ENCODE measurements at places on chromosomes 7 and 10.

- DNase-seq = no peak
Measured at GRCh38 chr7:2824026-2824677, 20.0 kb downstream of the GNA12 start.

DNA sequence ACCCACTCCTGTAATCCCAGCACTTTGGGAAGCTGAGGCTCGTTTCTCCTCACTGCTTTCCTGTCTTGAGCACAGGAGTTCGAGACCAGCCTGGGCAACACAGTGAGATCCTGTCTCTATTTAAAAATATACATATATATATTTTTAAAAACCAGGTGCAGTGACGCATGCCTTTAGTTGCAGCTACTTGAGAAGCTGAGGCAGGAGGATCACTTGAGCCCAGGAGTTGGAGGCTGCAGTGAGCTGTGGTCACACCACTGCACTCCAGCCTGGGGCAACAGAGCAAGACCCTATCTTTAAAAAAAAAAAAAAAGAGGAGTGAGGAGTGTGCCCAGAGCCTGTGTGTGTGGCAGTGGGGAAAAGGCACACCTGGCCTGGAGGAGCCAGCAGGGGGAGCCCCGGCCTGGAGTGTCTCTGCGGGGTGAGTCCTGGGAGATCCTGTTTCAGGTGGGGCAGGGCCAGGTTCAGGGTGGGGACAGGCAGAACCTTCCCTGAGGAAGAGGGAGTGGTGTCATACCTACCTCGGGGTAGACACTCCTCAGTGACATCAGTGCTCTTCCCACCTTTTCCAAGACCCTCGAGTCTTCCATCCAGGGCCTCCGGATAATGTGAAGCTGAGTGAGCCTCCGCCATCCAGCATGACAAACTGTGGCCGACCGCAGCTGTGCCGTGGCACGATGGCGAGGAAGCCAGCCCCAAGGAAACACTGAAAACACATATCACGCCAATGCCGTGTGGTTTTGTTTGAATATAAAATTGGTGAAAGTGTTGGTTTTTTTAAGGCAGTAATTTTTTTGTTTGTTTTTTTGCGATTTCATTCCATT, 9.0 kb upstream of the ARPC1B start:
- no peak for DNase-seq

- no peak for DNase-seq
Measured at GRCh38 chr10:69172241-69172982, 7.6 kb upstream of the SUPV3L1 start.

DNA sequence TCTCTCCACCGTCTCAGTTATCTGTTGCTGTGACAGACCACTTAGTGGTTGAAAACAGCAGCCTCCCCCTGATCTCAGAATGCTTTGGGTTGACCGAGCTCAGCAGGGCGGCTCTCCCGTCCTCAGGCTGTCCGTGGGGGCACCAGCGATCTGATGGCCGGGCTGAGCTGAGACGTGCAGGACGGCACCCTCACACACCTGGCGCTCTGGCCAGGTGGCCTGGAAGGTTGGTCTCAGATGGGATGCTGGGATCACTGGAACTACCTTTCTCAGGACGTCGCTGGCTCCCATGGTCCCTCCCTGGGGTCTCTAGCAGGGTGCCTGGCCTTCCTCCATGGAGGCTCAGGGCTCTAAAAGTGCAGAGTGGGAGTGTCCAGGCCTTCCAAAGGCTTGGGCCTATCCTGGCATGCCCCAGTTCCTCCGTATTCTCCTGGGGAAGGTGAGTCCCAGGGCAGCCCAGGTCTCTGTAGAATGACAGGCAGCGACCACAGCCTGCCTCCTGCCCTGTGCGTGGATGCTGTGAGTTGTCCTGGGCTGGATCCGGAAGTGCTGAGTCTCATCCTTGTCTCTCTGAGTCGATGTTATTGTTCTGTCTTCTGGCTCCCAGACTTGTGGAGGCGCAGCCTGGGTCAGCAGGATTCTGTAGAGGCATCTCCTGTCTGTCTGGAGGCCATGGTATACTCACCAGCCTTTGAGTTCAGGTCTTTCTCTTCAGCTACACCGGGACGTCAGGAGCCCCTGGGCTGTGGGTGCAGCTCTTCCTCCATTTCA, 12.2 kb upstream of the PWWP2B start:
- no peak for DNase-seq

- no peak for DNase-seq
Measured at GRCh38 chr7:116511552-116512519, 12.3 kb downstream of the CAV2 start.

GRCh38 chr10:20740120-20740519, 157.0 kb downstream of the NEBL start:
- no peak for DNase-seq

DNA sequence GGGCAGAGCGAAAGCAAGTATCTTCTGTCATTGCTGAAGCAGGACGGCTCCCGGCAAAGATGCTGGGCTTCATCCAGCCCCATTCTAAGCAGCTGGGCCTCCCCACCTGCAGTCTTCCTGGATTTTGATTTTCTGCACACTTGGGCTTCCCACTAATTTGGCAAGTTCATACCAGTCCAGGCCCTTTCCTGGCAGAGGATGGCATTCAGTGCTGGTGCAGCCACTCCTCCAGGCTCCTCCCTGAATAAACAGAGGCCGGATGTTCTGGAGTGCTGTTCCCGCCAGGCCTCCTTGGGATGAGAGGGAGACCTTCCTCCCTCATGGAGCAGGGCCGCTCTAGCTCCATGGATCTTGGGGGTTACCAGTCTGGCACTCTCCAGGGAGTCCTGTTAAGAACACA, 3.4 kb downstream of the BAG3 start:
- no peak for DNase-seq

GRCh38 chr10:201328-201771, 66.1 kb downstream of the ZMYND11 start:
- DNase-seq = no peak

DNA sequence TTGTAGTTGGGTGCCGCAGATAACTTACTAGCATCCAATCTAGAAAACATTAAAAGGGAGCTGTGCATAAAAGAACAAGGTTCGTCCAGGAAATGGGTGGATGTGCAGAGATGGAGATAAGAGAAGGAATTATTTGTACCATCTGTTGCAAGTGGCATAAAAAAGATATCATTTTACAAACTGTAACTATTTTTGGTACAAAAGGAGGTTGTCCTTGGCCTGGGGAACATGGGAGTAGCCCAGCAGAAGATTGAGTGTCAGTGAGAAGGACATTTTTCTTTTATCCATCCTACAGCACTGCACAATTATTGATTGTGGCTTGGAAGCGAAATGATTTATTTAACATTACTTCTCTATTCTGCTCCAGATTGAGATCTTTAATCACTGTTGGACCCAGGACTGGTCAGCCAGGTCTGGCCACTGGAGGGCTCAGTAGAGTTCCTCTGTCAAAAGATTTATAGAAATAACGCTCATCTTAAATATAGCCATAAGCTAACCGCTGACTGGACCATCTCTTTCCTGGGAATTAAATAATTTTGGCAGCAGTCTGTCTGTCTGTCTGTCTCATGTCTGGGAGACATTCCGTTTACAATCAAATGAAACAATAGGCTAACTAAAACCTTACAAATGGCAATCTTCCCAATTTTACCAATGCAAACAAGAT, 254.1 kb downstream of the KIAA1217 start:
- DNase-seq = no peak

GRCh38 chr10:49025347-49025983, 85.8 kb upstream of the LRRC18 start:
- no peak for DNase-seq

DNA sequence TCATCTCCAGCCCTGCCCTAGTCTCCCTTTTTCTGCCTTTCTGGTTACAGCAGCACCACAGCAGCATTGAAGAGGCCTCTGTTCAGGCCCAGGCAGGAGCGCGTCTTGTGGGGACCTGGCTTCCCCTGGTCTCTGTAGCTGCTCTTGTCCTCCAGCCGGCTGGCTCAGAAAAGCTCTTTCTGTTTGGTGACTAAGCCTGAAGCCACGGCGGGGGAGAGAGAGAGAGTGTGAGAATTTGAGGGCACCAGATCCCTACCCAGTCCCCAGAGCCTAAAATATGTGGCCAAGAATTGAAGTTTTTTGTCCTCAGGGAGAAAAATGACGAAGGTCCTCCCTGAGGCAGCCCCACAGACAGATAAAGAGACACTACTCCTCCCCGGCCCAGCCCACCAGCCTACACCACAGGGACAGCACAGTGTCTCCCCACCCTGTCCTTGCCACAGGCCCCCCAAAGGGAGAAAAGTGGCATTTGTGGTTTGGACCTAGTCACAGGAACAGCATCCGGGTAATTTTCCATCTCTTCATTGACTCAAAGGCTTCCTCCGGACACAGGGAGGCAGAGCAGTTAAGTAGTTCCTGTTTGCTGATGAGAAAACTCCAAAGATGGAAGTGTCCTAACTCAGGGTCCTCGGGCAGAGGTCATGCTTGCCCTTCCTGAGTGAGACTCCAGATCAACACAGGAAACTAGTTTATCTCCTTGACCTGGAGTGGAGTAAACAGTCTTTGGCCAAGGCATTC, 13.3 kb upstream of the FAM180A start:
- no peak for DNase-seq

DNA sequence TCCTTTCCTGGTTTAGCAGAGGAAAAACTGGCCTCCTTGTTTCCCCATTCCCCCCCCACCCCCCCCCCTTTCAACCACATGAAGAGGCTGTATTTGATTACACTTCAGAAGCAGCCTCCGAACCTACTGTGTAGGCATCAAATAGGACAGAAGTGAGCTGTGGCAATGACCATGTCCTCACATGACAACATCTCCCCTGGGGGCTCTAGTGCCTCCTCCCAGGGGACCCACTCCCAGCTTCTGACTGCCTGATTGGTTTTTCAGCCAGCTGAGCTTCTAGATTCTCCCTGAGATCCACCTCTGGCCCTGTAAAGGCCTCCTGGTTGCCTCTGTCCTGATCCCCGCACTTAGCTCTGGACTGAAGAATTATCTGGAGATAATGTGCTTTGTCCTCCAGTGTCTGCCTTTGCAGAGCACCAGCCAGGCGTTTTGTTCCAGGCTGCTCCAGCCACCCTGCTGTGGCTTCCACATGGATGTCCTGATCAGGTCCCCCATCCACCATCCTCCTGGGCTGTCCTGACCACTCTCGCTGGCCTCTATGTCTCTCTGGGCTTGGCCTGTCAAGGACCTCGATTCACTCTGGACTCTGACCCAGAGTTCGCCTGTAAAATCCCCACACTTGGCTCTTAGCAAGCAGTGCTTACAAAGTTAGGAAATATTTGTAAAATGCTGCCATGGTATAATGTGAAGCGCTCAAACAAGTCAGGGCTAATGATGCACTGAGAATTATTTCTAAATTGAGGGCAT, 42.4 kb upstream of the TOMM7 start:
- DNase-seq = no peak

DNA sequence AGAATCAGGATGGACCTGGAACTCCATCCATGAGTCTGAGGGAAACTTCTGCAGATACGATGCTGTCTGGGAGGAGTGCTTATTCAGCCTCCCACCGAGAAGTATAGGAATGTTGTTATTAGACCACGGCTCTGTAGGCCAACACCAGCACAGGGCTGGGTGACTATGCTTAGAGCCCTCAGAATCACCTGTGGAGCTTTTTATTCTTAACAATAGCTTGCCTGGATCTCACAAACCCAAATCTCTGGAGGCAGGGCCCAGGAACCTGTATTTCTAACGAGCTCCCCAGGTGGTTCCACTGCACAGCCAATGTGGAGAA, 55.6 kb upstream of the ARID5B start:
- DNase-seq = no peak

DNA sequence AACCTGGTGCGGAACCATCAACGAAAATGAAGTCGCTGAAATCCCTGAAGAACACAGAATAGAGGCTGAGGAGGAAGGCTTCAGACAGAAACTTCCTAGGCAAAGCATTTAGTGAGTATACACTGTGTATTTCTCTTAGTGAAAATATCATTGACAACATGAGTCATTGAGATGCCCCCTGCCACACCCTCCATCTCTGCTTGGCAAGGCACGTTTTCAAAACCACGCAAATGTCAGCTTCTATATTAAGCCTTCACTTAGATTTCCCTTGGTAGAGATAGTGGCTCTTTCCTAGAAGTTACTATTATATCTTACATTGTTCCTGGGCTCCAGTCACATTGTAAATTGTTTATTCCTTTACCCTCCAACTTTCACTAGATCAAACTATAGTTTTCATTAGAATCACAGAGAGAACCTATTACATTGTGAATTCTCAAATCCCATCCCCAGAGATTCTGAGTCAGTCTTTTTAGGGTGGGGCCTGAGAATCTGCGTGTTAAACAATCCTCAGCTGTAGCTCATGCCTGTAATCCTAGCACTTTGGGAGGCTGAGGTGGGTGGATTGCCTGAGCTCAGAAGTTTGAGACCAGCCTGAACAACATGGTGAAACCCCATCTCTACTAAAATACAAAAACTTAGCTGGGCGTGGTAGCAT, 4.6 kb upstream of the SKAP2 start:
- DNase-seq = no peak

DNA sequence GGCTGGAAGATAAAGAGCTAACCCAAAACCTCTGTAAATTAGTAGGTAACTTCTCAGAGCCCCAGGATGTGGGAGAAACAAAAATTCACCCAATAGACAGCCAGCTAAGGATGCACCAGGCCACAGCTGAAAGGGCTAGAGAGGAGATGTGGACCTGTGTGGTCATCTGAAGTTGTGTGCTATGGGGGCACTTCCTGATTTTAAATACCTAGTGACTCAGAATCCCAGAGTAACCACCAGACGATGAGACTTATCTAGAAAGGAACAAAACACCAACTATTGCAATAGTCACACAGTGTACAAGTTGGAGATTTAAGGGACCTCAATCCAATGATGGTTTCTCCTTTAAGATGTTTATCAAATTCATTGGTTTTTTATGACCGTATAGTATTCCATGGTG, 408.3 kb upstream of the ANKRD30A start:
- DNase-seq = no peak

DNA sequence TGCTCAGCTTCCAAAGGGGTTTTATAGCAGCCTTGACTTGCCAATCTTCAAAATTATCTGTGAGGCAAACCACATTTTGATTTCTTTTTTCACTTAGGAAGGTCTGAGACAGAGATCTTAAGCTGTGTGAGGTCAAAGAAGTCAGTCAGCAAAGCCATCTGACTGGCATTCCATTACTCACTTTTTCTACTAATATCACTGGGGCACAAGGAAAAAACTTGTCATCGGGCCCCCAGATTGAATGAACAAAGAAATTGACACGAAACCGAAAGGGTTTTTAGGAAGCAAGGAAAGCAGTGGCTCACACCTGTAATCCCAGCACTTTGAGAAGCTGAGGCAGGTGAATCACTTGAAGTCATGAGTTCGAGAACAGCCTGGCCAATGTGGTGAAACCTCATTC, 78.5 kb upstream of the FRMD4A start:
- no peak for DNase-seq

DNA sequence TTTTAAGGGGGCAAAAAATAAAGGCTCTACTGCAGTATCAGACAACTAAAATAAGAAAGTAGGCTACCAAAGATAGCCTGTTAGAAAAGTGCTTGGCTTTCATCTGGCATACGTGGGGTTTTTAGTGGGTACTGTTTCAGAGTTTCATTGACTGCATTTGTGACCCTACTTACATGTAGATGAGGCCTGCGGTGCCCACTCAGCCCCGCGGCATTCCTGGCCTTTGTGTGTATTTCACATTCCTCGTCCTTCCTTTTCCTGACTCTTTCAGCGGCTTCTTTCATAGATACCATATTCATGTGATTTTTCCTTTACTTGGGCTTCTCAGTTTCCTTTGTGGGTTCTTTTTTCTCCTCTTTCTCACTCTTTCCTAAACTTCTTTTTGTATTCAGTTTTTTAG, 50.7 kb downstream of the UBE3C start:
- no peak for DNase-seq

All from brain (organoid and tissue), 16 donors.